Fibroblast of lung (primary cell): ENCODE measurements at places on chromosomes 7 and 10. TPM values are rescaled to one million over a fixed set of nuclear protein-coding genes. Genes with fewer than 3 reads are reported as not detected.

FAM25G gene
- not detected in 2 replicates for total RNA-seq

STAG3 gene
- total RNA-seq, result 0.50 and 0.77 TPM in 2 replicates

CYP26C1 gene
- under 0.01 TPM in 2 replicates for total RNA-seq

CAMK2B gene
- total RNA-seq, result 0.17 and 0.26 TPM in 2 replicates

SNCG gene
- 8.7 and 21.3 TPM in 2 replicates for total RNA-seq

NUTM2E gene
- total RNA-seq, result under 0.01 TPM in 1 of 2 replicates, not detected in the other

FANK1 gene
- total RNA-seq, result 0.83 and 2.6 TPM in 2 replicates

ESYT2 gene
- total RNA-seq, result 83.0 and 93.0 TPM in 2 replicates

AKR1B15 gene
- not detected in 2 replicates for total RNA-seq

PHYHIPL gene
- total RNA-seq, result not detected in 2 replicates

CLRN3 gene
- total RNA-seq, result not detected in 2 replicates

SPDYE6 gene
- total RNA-seq, result not detected in 2 replicates

CYP26A1 gene
- total RNA-seq, result under 0.01 TPM in 1 of 2 replicates, not detected in the other

LRIT1 gene
- not detected in 2 replicates for total RNA-seq

ZNF239 gene
- total RNA-seq, result 6.2 and 7.8 TPM in 2 replicates

MMRN2 gene
- total RNA-seq, result 0.77 and 2.1 TPM in 2 replicates

BLNK gene
- 0.33 and 0.51 TPM in 2 replicates for total RNA-seq

C7orf57 gene
- total RNA-seq, result not detected in 2 replicates

TUBAL3 gene
- total RNA-seq, result not detected in 2 replicates

HOXA9 gene
- under 0.01 TPM in 1 of 2 replicates, not detected in the other for total RNA-seq

PPP2R2D gene
- total RNA-seq, result 22.1 and 23.3 TPM in 2 replicates

PRR15 gene
- 0.51 TPM in 1 of 2 replicates, not detected in the other for total RNA-seq

FOXP2 gene
- total RNA-seq, result 4.9 and 8.4 TPM in 2 replicates

OPN1SW gene
- not detected in 2 replicates for total RNA-seq

SMKR1 gene
- 0.51 and 3.5 TPM in 2 replicates for total RNA-seq

PILRA gene
- 0.33 TPM in 1 of 2 replicates, not detected in the other for total RNA-seq

LARP4B gene
- 19.8 and 25.4 TPM in 2 replicates for total RNA-seq

GNB2 gene
- total RNA-seq, result 64.5 and 85.2 TPM in 2 replicates

FAM25C gene
- not detected in 2 replicates for total RNA-seq

GOT1 gene
- total RNA-seq, result 31.8 and 52.2 TPM in 2 replicates

SUN3 gene
- not detected in 2 replicates for total RNA-seq

CUBN gene
- 0.51 and 1.3 TPM in 2 replicates for total RNA-seq

STRIP2 gene
- 4.9 and 10.9 TPM in 2 replicates for total RNA-seq

ARHGEF5 gene
- total RNA-seq, result 3.0 and 3.9 TPM in 2 replicates

IKZF1 gene
- under 0.01 TPM in 1 of 2 replicates, not detected in the other for total RNA-seq

BTBD16 gene
- not detected in 2 replicates for total RNA-seq

NPY4R gene
- total RNA-seq, result not detected in 2 replicates
